ENCODE measurements at places on chromosomes 13 and 19.

DNA sequence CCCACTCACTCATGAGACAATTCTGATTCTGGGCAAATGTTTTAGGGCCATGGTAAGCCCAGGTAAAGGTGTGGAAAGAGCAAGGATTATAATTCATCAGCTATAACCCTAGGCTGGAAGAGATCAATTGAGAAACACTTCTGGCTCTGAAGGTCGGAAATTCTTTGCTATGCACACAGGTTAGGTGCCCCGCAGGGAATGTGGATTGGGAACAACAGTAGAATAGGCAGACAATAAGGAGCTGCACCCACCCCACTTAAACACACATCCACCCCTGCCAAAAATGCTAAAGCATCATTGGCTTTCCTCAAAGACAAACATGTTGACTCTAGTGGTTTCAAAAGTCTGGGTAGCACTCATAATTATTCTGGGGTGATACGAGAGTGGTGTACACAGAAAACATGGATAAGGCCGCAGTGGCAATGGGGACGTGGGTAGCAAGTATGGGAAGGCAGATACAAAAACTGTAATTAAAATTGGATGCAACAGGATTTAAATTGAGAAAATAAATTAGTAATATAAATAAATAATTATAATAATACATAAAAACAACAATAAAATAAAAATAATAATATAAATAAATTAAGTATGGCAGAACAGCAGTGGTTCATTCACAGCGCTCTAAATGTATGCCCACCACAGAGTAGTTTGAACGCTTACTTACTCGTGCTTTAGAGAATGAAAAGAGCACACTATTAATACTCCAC, 8.6 kb downstream of the EFNB2 start:
- DNase-seq = no peak

DNA sequence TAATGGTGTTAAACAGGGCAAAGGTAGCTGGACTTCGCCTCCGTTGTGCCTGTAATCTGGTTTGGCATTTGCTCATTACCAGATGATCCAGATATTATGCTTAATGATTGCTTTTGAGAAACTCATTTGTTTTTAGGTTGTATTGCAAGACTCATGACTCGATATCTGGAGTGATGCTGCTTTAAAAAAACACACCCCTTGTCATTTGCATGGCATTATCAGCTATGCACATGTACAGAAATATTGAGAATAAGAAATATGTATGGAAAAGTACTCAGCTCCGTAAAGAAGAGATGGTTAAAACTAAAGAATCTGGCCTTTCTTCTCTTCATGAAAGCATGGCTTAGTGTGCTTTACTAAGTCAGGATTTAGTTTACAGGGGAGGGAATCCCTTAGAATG, 95.0 kb downstream of the ARHGEF7 start:
- no peak for DNase-seq

GRCh38 chr13:112808377-112809140, 118.7 kb downstream of the ATP11A start:
- no peak for DNase-seq

DNA sequence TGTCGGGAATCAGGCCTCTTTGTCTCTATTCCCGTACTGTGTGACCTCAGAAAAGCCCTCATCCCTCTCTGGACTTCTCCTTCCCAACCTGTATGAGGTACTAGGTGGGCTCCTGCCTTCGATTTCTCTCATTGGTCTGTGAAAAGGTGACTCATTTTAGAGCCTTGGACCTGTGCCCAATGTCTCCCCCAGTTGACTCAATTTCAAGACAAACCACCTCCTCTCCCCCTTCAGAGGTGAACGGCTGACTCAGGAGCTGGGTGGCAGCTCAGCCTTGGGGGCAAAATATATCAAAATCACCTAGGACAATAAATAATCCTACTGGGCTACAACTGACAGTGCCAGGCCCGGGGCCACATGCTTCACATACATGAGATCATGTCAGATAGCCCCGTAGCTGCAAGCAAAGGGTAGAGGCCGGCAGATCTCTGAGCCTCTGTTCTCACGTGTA, 630 bp downstream of the COQ8B start:
- no peak for DNase-seq

- peak; percentile 75 for DNase-seq
These were observed 21.9 kb downstream of the GRIN2D start for GRCh38 chr19:48415395-48415794.

DNA sequence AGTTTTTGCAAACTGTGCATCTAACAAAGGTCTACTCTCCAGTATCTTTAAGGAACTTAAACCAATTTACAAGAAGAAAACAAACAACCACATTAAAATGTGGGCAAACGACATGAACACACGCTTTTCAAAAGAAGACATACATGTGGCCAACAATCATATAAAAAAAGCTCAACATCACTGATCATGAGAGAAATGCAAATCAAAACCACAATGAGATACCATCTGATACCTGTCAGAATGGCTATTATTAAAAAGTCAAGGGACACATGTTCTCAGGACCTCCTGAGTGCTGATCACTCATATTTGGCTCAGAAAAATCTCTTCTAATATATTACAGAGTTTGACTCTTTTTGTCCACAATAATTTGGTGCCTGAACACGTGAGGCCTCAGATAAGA, 14.2 kb upstream of the LILRB1 start:
- DNase-seq = no peak
